RPMI7951 (cell line): ENCODE measurements at places on chromosomes 11 and 22. TPM values are rescaled to one million over a fixed set of nuclear protein-coding genes. Genes with fewer than 3 reads are reported as not detected.

TIGD3 gene
- 0.20 and 0.24 TPM in 2 replicates for total RNA-seq

DNA sequence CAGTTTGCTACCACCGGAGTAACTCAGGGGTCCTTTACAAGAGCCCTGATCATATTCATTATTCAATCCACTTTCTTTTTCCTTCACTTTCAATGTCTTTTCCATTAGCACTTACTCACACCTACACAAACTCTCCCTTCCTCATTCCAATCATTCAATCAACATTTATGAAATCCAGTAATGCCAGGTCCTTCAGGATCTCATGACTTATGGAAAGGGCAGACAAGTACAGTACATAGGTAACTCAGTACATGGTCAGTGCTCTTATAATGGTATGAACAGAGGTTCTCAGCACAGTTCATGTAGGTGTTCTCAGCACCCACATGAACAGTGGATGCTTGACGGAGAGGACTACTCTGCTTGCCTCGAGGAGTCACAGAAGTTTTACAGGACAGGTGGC lies 106.6 kb downstream of the USP35 start:
- DNase-seq: no peak

PTPN5 gene
- total RNA-seq: not detected in 2 replicates

DNA sequence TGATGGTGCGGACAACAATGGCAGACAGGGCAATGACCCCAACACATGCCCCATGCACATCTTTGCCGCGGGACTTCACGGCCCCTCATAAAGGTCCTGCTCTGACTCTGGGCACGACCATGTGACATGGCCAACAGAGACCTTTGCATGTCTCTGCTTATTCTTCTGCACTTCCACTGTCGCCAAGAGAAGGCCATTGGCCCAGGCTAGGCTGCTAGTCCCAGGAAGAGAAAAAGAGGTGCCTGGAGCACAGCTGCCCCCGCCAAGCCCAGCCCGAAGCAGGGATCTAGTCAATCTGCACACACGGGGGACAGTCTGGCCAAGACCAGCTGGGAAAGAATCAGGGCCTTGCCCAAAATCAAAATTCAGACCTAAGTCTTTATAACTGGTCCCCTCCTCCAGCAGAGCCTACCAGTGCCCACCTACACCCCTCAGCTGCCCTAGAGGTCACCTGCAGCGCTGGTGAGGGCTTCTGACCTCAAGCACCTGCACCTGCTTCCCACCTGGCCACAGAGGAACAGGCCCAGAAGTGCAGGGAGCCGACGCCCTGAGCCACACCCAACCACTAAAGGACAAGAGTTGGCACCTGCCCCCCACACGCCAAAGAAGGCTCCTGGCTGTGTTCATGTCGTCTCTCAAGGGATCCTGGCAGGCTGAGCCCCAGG lies 8.1 kb downstream of the SULT4A1 start:
- no peak for DNase-seq

GRCh38 chr22:17172029-17172833 lies 13.2 kb upstream of the HDHD5 start:
- no peak for DNase-seq

GRCh38 chr11:66408488-66409214 lies 12.2 kb upstream of the NPAS4 start:
- DNase-seq: peak; percentile 90

- peak; percentile 89 for DNase-seq
Observed at GRCh38 chr11:113202431-113202830, 112.0 kb upstream of the TTC12 start.

TUG1 gene
- 26.7 and 41.8 TPM in 2 replicates for total RNA-seq

- DNase-seq: no peak
Observed at GRCh38 chr11:90438069-90438468, 215.2 kb upstream of the CHORDC1 start.

GRCh38 chr11:115893461-115894099 lies 389.4 kb upstream of the CADM1 start:
- peak; percentile 97 for DNase-seq

DNA sequence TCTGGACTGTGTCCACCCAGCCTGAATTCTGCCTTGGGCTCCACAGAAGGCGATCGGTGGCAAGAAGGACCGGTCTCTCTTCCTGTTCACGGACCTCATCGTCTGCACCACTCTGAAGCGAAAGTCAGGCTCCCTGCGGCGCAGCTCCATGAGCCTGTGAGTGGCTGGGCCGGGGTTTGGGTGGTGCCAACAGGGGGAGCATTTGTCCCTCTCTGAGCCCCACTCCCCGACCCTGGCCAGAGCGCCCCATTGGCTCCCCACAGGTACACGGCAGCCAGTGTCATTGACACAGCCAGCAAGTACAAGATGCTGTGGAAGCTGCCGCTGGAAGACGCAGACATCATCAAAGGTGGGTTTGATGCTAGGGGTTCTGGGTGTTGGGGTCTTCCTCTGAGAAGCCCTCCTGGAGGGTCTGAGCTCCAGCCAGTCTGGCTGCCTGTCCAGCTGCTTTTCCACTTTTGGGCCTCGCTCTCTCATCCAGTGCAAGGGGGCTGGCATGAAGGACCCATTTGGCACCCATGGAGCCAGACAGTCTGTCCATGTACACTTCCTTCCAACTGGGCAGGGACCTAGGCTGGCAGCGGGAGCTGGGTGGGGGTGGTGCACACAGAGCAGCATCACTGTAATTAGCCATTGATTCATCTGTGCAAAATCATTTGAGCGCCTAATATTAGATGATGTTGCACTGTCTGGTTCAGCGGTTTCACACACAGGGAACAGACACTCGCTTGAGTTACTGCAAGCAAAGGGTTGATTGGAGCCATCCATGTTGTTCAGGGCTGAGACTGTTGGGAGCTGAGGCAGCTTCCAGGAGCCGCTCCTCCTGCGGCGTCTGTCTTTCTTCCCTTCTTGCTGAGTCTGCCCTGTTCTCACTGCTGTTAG lies 19.0 kb upstream of the RELT start:
- no peak for DNase-seq

VSIG10L2 gene
- total RNA-seq: 0.10 TPM in 1 of 2 replicates, not detected in the other

GRCh38 chr11:25159341-25159740 lies 662.5 kb downstream of the LUZP2 start:
- DNase-seq: no peak

- no peak for DNase-seq
Observed at GRCh38 chr11:30855383-30856006, 269.3 kb upstream of the MPPED2 start.

MMP13 gene
- total RNA-seq: 0.12 TPM in 1 of 2 replicates, not detected in the other

GRCh38 chr11:70158201-70158600 lies 44.9 kb upstream of the FADD start:
- DNase-seq: peak; percentile 66

MYBPC3 gene
- not detected in 2 replicates for total RNA-seq

BRSK2 gene
- total RNA-seq: not detected in 2 replicates

MMP12 gene
- total RNA-seq: 0.12 TPM in 1 of 2 replicates, not detected in the other

CHEK1 gene
- 70.8 and 82.9 TPM in 2 replicates for total RNA-seq

GRCh38 chr22:29528144-29528543 lies 25.4 kb downstream of the THOC5 start:
- no peak for DNase-seq

- no peak for DNase-seq
Observed at GRCh38 chr11:78071717-78072116, 7.9 kb downstream of the NDUFC2 start.
